Choroid plexus epithelial cell (primary cell): ENCODE measurements at places on chromosomes 3 and 15.

DNA sequence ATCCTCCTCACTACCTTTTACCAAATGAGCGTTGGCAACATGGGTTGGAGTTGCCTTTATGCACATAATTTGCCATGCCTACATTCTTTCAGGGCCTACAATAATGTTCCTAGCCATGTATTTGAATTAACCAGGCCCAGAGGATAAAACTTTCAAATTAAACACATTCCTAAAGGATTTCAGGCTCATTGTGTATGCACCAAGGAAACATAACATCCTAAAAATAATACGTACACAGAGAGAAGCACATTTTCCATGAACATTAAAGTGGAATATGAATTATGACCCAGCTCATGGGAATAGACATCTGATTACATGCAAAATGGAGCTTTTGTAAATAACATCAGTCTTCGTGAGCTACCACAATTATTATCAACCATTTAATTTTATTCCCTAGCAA is 203.3 kb downstream of the RORA start:
- DNase-seq, result no peak

DNA sequence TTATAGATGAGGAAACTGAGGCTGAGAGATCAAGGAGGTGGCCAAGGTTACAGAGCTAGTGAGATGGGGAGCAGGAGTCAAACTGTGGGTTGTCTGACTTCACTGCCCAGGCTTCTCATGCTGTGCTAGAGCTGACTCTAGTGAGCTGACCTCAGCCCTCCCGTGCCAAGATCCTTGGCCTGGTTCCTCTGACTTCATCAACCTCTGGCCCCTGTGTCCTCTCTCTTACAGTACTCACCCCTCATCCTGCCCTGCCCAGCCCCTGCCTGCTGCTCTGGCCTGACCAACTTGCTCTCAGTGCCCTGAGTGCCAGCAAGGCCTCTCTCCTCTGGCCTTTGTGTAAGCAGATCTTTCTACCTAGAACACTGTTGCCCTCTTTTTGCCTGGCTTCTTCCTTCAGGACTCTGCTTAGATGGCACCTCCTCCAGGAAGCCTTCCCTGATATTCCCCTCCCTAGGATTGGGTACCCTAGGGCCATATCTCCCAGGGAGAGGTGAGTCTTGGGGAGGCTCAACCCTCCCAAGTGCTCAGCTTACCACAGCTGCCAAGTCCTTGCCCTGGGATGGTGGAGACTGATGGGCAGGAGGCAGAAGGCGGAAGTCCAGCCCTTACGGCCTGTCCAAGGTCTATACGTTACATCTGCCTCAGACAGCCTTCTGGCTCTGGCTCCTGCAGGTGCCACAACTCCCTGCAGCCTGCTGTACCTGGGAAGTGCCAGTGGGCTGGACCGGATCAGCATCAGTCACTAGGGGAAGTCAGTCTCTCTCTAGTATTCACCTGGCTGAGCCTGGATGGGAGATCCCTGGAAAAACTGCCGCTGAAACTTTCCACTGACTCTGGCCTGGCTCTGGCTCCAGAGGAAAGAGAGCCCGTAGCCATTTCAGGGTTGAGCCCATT is 36.3 kb upstream of the FAM107A start:
- no peak for DNase-seq

DNA sequence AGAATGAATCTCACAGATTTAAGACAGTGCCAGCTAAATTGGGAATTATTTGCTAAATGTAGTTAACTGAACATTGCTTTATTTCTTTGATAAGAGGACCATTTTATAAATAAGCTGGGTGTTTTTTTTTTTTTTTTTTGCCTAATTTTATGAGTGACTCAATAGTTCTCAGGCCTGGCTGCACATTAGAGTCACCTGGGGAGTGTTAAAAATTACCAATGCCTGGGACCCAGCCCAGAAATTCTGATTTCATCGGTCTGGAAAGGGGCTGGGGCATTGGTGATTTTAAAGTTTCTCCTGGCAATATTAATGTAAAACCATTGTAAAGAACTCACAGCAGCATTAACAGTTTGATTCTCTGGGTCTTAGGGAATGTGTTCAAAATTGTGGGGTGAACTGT is 51.2 kb upstream of the PHLDB2 start:
- no peak for DNase-seq

DNA sequence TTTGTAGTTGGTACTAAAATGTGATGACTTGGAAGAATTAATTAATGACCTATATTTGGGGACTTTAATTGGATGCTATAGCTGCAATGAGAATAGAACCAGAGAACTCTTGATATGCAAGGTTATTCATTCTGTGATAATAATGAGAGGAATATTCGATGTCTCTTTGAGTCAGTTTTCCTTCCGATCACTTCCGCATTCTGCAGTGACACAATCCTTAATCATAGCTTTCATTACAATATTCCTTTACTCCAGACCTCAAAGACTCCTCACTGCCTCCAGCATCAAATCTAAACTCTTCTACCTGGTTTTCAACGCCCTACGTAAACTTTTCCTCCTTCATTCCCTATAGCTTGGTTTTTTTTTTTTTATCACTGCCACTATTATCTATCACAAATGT is 21.6 kb downstream of the B3GNT5 start:
- no peak for DNase-seq

DNA sequence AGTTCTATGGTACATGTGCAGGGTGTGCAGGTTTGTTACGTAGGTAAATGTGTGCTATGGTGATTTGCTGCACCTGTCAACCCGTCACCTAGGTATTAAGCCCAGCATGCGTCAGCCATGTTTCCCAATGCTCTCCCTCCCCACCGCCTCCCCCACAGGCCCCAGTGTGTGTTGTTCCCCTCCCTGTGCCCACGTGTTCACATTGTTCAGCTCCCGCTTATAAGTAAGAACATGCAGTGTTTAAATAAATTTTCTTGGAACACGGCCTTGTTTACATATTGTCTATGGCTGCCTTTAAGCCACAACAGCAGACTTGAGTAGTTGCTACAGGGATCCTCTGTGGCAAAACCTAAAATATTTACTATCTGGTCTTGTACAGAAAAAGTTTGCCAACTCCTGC is 41.3 kb upstream of the CORO2B start:
- DNase-seq, result no peak

GRCh38 chr3:178318941-178319816 is 217.1 kb upstream of the KCNMB2 start:
- DNase-seq, result peak; percentile 42

- peak; percentile 81 for DNase-seq
Measured at GRCh38 chr15:72599855-72600464, 54.5 kb upstream of the GOLGA6B start.

GRCh38 chr3:51581524-51581923 is 43.0 kb downstream of the RAD54L2 start:
- DNase-seq, result peak; percentile 55

DNA sequence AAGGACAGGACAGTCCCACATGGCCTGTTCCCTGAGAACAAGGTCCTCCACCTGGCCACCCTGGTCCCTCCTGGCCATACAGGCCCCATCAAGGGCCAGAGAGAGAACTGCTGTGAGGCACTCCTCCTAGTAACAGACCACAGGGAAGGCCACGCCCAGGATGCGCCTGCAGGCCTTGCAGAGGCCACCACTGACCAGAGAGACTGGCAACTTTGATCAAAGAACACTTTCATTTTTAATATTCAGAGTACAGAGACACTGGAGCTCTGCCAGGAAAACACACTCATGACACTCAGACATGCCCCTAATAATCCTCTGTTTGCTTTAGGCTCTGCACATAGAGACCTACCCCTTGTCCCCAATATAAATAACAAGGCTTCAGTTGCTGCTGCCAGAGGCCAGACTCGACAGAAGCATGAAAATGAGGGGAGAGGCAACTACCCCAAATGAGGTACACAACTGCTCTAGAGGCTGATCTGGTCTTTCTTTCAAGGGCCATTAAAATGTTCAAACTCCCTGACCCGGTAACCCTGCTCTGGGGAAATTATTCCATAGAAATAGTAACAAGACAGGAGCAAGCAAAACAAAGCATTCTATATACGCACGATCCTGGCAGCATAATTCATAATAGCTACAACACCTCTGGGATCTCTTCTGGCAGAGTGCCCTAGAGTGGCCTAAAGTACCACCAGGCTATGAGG is 44.8 kb downstream of the CCDC12 start:
- DNase-seq, result peak; percentile 47

DNA sequence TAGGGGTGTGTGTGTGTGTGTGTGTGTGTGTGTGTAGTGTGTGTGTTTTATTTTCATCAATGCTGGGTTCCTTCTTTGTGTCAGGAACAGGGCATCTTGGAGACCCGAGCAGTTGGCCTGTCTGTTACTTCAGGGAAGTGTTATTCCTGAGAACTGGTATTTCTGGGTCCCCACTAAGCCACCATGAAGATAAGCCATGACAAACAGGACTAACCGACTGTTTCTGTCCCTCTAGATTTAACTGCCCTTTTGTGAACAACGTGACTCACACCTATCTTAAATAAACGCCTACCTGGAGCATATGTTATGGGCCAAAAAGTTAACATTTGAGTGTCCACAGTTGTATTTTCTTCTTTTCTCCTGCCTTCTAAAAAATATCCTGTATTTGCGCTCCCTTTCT is 19.5 kb downstream of the SIDT1 start:
- DNase-seq, result no peak

GRCh38 chr3:178036451-178037144 is 499.6 kb upstream of the KCNMB2 start:
- DNase-seq, result peak; percentile 68

DNA sequence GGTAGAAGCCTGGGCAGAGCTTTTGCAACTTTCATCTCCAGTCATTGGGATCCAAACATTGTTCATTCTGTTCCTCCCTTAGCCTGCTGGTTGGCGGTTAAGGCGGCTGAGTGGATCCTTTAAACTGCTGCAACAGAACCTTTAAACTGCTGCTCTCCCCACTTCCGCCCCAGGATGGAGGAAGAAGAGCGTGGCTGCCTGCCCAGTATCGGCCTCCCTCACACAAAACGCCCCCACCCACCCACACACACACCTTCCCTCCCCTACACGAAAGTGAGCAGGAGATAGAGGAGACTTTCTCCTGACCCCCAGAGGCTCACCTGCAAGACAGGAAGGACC is 460 bp upstream of the ZMAT3 start:
- DNase-seq, result peak; percentile 41

DNA sequence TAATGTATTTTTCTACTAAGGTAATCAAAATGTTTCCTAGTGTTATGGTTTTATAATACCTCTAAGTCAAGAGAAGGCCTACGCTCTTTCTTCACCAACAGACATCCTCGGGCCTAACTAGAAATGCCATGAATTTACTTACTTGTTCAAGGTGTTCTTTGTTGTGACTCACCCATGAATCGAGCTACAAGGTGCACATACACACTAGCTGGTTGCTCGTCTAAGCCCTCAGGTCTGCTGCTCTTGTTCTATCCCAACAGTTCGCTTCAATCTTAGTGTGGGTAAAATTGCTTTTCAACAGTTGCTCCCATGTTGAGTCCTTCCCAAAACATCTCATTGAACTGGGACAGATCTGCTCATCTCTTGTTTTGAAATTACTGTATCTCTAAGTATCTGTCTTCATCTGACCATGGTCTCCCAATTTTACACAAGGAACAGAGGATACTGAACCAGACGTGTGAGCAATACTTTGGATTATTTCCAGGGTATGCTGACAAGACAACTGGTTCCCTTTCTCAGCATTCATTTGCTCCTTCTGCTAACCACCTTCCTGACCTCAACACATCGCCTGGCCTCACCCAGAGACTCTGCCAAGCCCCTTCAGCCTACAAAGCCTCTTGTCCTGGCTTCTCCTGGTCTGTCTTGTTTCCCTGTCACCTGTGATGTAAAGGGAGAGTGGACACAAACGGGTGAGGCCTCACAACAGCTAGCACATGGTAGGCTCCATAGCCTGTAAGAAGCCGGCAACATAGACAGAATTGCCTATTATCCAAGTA is 84.2 kb downstream of the NEDD4 start:
- DNase-seq, result peak; percentile 69

GRCh38 chr15:95596496-95596895 is 734.0 kb upstream of the NR2F2 start:
- DNase-seq, result no peak

GRCh38 chr15:77980098-77980497 is 97.4 kb downstream of the TBC1D2B start:
- DNase-seq, result no peak

DNA sequence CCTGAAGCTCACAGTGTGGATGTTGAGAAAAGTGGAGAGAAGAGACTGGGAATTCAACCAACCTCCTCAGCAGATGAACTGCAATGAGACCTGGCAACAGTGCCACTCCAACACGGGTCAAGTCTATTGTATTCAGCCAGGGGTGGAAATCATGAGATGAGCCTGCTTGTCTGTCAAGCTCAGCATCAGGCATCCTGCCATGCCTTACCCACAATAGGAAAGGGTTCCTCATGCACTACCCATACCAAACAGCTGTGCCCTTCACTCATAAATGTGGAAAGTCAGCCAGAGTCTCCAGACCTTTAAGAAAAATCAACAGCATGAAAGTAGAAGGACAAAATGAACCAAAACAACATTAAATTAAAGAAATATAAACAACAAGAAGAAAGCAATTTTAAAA is 542.1 kb downstream of the EPHB1 start:
- no peak for DNase-seq

DNA sequence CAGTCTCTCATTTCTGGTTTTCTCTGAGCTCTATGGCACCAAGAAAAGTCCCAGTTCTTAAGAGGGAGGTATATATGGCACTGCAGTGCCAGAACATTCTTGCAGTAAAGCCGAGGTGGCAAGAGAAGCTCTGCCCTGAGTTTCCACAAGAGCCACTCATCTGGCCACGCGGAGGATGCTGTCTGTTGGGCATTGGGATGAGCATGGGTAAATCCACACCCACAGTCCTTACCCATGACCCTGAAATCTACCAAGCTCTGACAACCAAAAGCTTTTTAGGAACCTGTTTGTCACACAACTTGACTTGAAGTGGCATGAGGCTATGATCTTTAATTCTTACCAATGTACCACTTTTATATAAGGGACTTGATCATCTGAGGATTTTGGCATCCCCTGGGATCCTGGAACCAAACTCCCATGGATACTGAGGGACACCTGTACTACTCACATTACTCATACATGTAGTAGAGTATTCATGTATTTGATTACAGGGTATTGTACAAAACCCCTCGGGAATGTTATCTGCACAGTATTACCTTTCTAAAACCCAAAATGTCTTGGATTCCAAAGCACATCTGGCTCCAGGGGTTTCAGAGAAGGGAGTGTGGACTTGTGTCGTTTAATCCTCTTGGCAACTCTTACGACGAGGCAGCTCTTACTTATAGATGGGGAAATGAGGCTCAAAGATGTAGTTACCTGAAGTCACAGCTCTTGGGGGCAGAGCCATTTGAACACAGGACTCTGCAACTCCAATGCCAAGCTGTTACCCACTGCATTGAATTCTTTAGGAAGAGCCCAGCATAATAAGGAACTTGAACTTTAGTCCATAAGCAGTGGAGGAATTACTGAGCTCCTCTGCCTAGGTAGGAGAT is 8.8 kb downstream of the RPL32 start:
- DNase-seq, result no peak

- no peak for DNase-seq
Measured at GRCh38 chr3:147736226-147736625, 327.1 kb downstream of the ZIC1 start.

DNA sequence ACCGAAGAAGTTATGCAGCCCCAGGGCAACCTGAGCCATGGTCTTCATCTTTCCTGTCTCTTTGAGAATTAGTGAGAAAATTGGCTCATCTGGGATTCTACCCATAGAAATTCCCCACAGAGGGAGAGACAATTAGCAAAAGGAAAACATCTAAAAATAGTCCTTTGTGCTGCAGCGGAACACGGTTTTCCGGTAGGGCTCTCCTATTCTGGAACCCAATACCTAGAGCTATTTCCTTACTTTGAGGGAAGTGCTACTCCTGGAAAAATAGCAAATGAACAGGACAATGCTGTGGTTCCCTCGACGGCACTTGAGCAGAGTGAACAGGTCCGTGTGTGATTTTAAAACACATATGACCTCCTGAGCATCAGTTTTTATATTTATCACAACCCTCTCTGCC is 210.5 kb downstream of the FGF12 start:
- DNase-seq, result no peak
